Fibroblast of skin of scalp (primary cell): ENCODE measurements at places on chromosomes 6 and 20.

DNA sequence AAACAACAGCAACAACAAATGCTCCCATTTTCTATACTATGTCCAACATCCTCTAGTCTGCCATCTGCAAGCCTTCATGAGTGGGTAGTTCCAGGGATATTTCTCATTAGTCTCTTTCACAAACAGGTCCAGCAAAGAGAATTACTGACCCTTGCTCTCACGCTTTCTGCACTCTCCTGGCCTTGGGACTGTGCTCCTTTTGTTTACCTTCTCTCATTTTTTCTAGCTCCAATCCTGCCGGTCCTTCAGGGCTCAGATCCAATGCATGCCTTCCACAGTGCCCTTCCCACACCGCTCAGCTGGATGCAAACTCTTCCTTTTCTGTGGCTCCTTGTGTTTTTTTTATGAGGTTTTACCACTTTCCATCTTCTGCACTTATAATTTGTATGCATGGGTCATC, 47.2 kb downstream of the ADTRP start:
- no peak for DNase-seq

DNA sequence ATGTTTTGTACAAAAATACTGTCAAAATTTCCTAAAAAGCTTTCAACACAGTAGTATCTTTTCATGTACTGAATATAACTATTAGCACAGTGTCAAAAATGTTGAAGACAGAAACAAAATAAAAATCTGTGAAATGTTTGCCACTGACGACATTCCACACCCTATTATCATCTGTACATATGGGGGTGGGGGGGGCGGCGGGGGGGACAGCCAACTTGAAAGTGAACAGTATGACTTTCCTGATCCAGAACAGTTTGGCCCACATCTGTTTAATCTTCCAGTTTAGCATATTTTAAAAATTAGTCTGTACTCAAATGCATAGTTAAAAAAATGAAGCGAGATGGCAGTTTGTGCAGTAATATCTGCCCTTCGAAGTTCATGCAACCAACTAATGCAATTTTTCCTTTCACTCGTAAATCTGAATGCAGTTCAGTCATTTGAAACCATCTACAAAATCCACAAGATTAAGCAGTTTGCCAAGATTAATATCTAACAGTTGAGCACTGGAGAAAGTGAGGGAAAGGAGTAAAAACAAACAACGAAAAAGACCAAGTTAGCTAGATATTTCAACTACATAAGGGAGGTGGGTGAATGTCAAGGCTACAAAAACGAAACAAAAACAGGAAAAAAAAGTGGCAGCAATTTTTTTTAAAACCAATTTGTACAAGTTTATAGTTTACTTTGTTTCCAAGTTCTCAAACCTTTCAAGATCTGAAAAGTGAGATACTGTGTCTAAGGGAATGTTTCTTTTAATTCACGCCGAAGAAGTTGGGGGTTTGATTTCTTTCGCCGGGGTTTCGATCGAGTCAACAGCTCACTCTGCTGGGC, 1.9 kb downstream of the CITED2 start:
- DNase-seq, result peak; percentile 35

GRCh38 chr6:88890860-88891845, 72.3 kb downstream of the RNGTT start:
- DNase-seq, result peak; percentile 33

- DNase-seq, result peak; percentile 81
Measured at GRCh38 chr6:111642463-111643158, 36.9 kb upstream of the TRAF3IP2 start.

- no peak for DNase-seq
Measured at GRCh38 chr6:25287941-25288340, 8.8 kb downstream of the CARMIL1 start.

- peak; percentile 15 for DNase-seq
Measured at GRCh38 chr6:83092756-83093399, 25.4 kb downstream of the DOP1A start.

- no peak for DNase-seq
Measured at GRCh38 chr20:775679-776135, 7.4 kb upstream of the SLC52A3 start.
